ENCODE measurements at places on chromosomes 7 and 10.

GRCh38 chr10:58590924-58591323 lies 78.3 kb downstream of the BICC1 start:
- DNase-seq = no peak

DNA sequence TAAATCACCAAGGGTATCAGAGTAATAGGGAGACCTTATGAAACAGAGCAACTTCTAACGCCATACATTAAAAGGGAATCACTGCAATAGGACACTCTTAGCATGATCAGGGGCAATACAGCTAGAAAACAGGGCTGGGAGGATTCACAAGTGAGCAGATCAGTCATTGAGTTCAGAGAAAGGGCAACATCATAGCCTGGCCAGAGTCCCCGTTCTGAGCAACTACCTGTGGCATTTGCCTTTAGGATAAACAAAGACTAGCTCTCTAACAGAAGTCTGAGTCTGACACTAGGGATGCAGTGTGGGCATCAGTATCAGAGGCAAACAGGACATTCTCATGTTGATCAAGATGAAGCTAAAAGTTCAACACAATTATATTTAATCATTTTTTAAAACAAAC lies 297.9 kb downstream of the DGKB start:
- DNase-seq = no peak

- no peak for DNase-seq
These were observed 7.8 kb upstream of the ZNF485 start for GRCh38 chr10:43598446-43598845.

- DNase-seq = no peak
These were observed 200.0 kb downstream of the XPNPEP1 start for GRCh38 chr10:109723305-109723704.

- DNase-seq = no peak
These were observed 24.8 kb downstream of the STYXL1 start for GRCh38 chr7:76023002-76023401.

DNA sequence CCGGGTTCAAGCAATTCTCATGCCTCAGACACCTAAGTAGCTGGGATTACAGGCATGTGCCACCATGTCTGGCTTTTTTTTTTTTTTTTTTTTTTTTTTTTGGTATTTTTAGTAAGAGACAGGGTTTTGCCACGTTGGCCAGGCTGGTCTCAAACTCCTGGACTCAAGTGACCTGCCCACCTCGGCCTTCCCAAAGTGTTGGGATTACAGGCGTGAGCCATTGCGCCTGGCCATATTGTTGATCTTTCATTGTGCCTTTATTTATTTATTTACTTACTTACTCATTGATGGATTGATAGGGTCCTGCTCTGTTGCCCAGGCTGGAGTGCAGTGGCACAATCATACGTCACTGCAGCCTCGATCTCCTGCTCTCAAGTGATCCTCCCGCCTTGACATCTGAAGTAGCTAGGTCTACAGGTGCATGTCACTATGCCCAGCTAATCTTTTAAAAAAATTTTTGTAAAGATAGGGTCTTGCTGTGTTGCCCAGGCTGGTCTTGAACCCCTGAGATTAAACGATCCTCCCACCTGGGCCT lies 30.4 kb downstream of the SVIL start:
- DNase-seq = no peak

- DNase-seq = no peak
These were observed 142.7 kb upstream of the FZD8 start for GRCh38 chr10:35784751-35785150.

DNA sequence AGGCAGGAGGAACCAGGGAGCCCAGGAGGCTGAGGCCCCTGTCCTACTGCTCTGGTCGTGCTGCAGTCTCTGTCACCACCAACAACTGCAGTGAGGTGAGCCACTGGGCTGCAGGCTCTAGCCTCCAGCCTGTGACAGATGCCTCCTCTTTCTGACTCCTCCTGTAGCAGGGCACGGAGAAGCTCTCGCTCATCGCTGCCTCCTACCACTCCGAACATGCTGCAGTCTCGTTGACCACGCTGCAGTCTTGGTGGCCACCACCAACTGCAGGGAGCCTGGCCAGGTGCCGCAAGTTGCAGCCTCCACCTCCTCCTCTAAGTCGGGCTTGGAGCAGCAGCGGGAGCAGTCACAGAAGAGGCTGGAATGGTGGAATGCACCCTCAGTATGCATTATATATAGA lies 22.1 kb upstream of the VOPP1 start:
- DNase-seq = no peak

Data from stimulated activated CD4-positive, alpha-beta T cell treated with anti-CD3 and anti-CD28 coated beads, Interleukin-12 subunit alpha, Interleukin-12 subunit beta, amount 100 ng/mL, for 48 hours (primary cell).